ENCODE measurements at places on chromosomes 16 and 17.

DNA sequence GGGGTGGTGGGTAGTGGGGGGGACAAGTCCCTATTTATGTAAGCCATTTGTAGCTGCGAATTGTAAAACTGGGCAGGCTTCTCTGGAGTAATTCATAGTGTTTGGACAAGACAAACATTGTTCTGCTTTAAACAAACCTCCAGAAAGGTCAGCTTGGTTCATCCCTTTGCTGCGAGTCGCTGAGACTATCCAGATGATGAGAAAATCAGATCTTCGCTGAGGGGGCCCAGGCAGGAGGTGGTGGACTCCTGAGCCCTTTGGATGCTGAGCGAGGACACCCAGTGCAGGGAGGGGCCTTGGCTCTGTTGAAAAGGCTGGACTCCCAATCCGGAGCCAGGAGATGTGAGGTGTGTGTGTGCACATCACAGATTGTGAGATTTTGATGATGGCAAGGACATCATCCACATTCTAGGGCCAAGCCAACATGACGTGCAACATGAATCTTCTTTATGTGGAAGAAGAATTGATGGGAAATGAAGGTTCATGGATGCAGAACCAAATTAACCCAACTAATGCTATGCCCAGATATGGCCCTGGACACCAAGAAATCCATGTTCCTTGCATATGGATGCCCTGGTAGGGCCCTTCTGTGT, 15.0 kb upstream of the NTN1 start:
- DNase-seq = no peak

GRCh38 chr16:80040413-80040812, 439.9 kb upstream of the MAF start:
- DNase-seq = no peak

GRCh38 chr17:40021451-40021971, 6.3 kb downstream of the CSF3 start:
- DNase-seq = no peak

- DNase-seq = no peak
Observed at GRCh38 chr17:34609210-34609609, 29.8 kb downstream of the TMEM132E start.

DNA sequence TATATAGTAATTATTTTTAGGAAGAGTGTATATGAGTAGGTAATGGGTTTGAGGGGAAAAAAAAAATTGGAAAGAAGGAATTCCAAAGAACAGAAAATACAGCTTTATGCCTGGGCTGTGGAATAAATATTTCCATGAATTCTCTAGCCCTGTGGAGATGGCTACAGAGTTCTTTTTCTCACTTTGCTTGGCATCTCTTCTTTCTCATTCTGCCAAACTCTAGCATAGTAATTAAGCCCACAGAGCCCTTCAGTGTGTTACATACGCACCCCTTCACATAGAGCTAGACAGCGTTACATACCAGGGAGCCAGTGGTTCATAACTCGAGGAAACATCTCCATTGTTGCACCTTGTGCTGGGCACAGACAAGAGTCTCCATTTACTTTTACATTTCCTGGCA, 621.1 kb downstream of the CDH8 start:
- DNase-seq = no peak

DNA sequence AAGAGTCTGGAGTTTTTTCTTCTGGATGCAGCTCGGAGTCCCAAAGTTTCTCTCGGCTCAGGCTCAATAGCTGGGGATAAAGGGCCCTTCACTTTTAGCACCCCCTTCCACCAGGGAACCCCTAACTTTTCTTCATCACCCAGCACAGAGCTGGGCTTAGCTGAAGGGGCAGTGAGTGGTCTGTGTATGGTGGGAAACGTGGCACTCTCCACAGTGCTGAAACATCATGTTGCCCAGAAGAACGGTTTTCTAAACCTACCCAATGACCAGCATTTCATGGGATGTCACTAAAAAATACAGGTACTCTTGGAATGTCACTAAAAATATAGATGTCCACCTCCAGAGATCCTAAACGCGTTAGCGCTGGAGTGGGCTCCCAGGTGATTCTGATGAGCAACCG, 12.0 kb downstream of the ERN2 start:
- no peak for DNase-seq
